Activated CD4-positive, alpha-beta T cell treated with anti-CD3 and anti-CD28 coated beads, Interleukin-2, amount 50 U/mL, for 4 hours (primary cell): ENCODE measurements at places on chromosomes 6 and 20.

DNA sequence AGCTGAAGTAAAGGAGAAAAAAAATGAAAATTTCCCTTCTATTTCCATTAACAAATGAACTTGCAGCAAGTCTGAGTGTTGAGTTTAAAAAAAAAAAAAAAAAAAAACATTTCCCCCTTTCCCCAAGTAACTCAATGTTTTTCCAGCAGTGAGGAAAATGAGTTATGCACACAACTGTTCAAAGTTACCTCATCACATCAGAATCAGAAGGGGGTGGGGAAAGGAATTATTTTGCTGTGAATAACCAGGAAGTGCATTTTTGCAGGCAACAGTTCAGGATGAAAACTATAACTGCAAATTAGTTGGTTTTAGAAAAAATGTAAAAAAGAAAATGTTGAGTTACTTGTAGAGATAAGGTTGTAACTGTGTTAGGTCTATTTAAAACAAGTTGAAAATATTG, 568.9 kb upstream of the CITED2 start:
- no peak for DNase-seq

- DNase-seq: no peak
Observed at GRCh38 chr6:42629845-42630244, 66.0 kb downstream of the UBR2 start.

DNA sequence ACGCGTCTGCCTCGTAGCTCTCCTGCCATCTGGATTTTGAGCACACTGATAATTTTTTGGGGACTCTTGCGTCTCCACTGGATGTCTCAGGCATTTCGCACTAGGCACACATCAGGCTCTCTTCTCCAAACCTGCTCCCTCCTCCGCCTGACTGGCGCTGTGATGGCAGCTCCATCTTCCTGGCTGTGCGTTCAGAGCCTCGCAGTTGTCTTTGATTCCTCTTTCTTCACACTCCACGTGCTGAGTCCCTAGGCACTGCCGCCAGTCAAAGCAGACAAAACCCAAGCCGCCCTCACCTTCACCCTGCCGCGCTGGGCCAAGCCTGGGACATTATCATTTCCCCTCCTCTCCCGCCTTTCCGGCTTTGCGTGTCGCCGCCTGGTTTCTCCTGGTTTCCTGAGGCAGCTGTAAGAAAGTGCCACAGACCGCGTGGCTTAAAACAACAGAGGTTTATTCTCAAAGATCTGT, 778 bp downstream of the PSMG4 start:
- peak; percentile 26 for DNase-seq

GRCh38 chr20:39019805-39020325, 57.7 kb downstream of the DHX35 start:
- no peak for DNase-seq

GRCh38 chr6:42453031-42453653, 1.4 kb upstream of the TRERF1 start:
- peak; percentile 65 for DNase-seq

GRCh38 chr6:164396071-164397047, 913.0 kb downstream of the C6orf118 start:
- no peak for DNase-seq

DNA sequence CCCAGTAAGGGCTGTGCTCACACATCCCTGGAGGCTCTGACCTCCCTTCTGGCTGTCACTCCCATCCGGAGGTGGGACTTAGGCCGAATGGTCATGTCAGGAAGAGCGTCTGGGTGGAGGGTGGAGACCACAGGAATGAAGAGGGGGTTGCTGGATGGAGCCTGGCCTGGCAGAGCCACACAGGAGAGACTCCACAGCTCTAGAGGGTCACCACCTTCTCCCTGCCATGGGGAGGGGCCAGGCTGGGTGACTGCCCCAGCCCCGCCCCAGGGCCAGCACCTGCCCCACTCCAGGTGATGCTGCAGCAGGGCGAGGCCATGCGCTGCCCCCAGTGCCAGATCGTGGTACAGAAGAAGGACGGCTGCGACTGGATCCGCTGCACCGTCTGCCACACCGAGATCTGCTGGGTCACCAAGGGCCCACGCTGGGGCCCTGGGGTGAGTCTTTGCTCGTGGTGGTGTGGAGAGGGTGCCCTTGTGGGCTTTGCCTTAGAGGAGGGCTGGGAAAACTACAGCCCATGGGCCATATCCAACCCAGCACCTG, 20.6 kb downstream of the RBCK1 start:
- no peak for DNase-seq

GRCh38 chr6:42940493-42941045, 11.3 kb downstream of the CNPY3 start:
- no peak for DNase-seq

- no peak for DNase-seq
Observed at GRCh38 chr6:125480571-125480970, 178.8 kb upstream of the HDDC2 start.

GRCh38 chr6:90136837-90137568, 159.6 kb downstream of the BACH2 start:
- DNase-seq: no peak

GRCh38 chr20:43092386-43093088, 97.2 kb downstream of the PTPRT start:
- no peak for DNase-seq

DNA sequence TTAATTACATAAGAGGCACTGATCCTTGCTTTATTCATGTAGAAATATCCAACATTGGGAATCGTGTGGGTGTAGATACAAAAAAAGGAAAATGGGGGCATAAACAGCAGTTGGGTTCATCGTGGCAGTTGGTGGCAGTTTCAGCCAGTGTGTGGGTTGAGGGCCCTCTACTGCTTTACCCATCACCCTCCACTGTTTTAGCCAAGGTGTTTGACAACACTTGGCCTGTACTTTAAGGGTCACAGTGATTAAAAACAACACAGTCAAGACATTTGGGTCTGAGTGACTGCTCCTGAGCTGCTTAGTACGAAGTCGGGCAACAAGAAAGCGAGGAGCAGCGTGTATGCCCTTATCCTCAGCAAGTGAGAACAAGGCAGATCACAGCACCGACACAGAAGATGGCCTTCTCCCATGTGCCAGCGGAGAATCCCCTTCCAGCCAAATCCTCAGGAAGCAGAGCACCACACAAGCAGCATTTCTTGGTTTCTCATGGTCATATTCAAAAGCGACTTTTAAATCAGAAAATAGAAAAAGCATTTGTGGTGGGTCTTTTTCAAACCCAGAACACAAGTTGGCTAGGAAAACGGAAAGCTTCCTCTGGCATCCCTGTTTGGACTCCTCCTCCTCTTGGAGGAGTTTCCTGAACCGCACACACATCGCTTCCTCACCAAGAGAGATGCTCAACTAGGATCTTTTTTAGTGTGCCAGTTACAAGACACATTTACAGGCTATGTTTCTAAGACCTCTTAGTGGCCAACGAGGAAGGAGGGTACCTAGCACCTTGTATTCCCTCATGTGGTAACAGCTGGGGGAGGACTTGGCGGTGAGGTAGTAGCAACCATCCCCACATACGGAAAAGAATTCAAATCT, 23.5 kb downstream of the EIF2S2 start:
- no peak for DNase-seq

GRCh38 chr6:154705471-154706113, 27.6 kb upstream of the SCAF8 start:
- DNase-seq: no peak

DNA sequence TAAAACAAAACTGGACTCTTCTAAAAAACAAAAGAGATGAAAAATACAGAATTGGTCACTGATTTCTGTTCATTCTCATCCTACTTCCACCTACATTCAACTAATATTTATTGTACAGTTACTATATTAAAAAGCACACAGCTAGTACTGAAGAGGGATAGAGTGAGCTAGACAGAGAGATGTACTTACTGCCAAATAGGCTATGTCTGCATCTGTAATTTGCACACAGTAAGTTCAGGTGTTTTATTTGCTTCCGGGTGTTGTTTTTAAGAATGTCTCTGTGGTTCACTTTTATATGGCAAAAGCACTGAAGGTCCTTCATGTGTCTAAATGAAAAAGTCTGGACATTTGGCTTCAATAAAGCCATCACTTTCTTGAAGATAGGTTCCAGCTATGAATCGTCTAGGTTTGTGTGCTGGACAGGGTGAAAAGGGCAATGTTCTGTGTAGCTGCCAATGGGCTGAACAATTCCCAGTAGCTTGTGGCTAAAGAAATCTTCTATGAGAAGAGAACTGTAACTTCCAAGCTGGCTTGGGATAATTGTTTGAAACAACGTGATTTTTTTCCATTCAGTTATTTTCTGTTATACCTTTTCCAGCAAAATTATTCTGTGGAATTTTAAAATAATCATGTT, 47.3 kb downstream of the EPB41L2 start:
- DNase-seq: no peak

DNA sequence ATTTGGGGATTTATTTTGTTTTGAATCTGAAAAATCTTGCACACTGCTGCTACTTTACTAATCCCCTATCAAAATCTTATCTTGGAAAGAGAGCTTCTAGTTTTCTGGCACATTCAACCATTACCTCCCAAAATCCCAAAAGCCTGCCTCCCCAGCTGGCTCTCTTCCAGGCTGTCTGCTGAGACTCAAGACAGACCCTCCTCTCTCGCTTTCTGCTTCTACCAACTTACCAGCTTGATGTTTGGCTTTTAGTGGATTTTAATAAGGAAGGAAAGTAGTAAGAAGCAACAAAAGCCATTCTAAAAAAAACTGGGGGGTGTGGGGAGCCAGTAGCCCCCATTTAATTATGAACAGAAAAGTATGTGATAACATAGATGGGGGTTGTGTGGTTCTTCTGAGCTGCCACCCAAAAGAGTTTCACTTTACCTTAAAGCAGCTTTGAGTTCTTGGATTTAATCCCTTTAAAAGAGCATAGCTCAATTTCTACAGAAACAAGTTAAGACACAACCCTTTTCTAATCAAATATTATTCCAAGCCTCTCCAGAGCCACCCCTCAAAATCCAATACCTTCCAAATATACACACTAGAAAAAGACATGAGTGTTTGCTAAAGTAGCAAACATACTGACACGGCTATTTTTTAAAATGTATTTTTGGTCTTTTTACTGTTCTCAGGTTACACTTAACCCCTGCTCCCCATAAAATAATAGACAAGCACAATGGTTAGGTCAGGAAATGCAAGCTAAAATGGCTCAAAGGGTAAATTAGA, 71.7 kb downstream of the ATP9A start:
- DNase-seq: no peak

DNA sequence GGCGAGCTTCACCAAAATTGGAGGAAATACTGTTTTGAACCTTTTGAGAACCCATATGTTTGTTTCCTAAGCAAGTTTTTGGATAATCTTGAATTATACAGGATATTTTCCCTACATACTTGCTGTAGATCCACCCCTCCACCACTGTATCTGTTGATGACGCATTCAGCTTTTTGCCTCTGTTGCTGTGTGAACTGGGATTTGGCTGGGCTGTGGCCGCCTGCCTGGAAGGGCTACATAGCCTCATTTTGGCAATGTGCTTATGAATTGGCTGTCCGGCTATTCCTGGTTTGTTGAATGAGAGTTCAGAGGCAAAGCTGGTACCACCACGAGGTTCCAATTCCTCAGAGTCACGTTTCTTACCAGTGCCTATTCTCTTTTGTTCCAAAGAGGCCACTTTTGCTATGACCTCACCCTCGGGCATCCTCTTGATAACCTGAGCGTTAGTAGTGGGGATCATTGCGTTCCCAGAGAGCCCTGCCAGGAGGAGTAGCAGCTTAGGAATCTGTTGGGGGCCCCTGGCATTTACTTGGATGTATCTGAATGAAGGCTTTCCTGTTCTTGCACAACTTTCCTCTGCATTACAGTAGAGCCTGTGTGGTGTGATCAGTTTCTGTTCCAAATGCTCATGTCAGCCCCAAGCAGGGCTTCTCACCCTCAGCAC, 6.4 kb downstream of the FAM83D start:
- DNase-seq: no peak

DNA sequence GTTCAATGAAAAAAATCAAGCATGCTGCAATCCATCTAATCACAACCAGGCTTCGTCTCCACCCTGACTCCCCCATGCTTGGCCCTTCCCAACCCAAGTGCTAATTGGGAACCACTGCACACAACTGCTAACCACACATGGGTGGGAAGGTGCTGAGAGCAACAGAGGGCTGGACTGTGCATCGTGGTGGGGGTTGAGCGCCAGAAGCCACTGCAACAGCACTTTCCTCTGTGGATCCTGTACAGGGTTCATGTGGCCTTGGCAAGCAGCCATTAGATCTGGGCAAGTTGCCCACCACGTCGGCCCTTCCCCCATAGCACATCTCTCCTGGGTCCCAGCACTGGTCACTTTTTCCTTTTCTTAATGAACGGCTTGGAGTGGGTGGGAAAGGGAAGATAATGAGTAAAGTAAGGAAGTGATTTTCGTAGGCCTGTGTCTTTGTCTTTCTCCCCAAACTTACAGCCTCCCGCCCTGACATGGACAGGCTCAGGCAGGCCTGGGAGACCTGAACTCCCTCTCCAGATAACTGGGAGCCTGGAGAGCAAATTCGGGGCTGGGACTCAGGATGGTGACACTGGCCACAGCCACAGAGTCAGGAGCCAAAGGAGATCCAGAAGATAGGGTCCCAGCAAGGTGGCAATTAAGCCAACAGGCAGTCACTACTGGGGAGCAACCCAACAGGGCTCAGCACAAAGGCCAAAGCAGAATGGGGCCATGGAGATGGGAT, 34.4 kb upstream of the MRPS10 start:
- DNase-seq: no peak

GRCh38 chr6:143119260-143119659, 58.6 kb downstream of the AIG1 start:
- DNase-seq: no peak

- DNase-seq: no peak
Observed at GRCh38 chr6:98516866-98517265, 317.5 kb upstream of the POU3F2 start.

DNA sequence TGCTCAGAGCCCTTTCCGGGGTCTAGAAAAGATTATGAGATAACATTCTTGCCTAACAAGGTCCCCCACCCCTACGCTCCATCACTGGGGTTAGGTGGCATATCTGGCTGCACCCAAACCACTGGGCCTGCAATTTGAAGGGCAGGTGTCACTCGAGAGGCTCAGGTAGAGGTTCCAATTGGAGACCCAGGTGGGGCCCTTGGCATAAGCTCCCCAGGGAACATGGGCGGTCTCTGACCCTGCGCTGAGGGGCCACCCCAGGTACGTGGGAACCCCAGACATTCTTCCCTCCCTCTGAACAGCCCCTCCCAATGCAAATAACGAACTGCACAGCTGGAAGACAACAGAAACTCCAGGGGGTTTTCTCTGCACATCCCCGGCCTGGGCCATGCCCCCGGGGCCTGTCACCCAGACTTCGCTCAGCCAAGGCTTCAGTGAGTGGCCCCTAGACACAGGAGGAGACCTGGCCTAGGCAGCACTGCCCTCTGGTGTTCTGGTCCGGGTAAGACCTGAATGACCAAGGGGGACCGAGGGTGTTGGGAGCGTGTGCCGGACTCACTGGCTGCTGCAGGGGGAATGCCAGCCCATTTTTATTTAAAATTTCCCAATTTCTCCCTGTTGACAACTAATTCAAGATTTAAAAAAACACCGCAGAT, 47.5 kb downstream of the DSTN start:
- peak; percentile 46 for DNase-seq
